Stomach (tissue), 19 donors: ENCODE measurements at places on chromosomes 7 and 10. TPM values are rescaled to one million over a fixed set of nuclear protein-coding genes. Genes with fewer than 3 reads are reported as not detected.

GRCh38 chr10:69769395-69769992 lies 32.2 kb upstream of the COL13A1 start:
- peak overlapping the region; percentile 36 for H3K27ac ChIP-seq
- H3K4me1 ChIP-seq = peaks cover 36% of the 10 kb centered on the region
- H3K4me3 ChIP-seq = no peak overlapping the region
- DNase-seq = peak; percentile 52

GRCh38 chr7:91103363-91103762 lies 160.9 kb upstream of the FZD1 start:
- H3K27me3 ChIP-seq = no peaks in the 10 kb centered on the region
- H3K4me3 ChIP-seq = no peak overlapping the region
- no peaks in the 10 kb centered on the region for H3K4me1 ChIP-seq
- H3K27ac ChIP-seq = no peak overlapping the region
- H3K36me3 ChIP-seq = no peaks in the 10 kb centered on the region

DNA sequence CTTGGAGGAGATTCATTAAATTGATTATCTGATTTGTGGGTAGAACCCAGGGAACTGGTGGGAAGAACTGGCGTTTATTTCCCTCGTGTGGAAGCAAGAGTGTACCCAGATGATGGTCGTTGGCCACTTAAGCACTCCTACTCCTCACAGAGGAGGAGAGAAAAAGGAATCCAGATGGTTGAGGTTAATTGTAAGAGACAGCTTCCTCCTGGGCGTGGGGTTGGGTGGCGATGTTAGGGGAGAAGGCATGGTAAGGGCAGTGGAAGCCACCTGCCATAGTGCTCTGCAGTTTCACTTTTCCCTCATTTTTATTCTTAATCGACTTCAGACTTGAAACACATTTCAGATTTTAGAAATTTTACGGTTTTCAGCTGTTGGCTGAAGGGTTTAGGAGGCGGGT lies 104.1 kb downstream of the DOCK1 start:
- H3K4me3 ChIP-seq = no peak overlapping the region
- DNase-seq = no peak
- H3K27ac ChIP-seq = no peak overlapping the region
- H3K36me3 ChIP-seq = peaks cover 35% of the 10 kb centered on the region

- peaks cover 50% of the 10 kb centered on the region for H3K36me3 ChIP-seq
- no peaks in the 10 kb centered on the region for H3K27me3 ChIP-seq
- no peak for DNase-seq
- H3K4me3 ChIP-seq = no peak overlapping the region
- no peaks in the 10 kb centered on the region for H3K4me1 ChIP-seq
- no peak overlapping the region for H3K27ac ChIP-seq
These were observed 267.2 kb downstream of the DIP2C start for GRCh38 chr10:422241-422640.

DNA sequence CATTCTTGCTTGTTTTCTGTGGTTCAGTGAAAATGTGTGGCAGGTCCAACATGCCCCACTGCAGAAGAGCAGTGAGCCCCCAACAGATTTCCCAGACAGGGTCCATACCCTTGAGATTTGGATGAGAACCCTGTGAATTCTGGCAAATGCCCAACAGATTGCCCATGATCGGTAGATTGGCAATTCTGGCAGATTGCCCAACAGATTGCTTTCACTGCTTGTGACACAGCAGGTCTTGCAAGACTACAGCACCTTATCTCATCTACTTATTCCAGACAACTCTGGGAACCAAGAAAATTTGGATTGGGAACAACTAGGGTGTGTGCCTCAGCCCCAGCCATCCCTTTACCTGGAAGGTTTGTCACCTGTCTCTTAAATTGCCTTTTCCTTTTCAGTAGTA lies 143.7 kb upstream of the COL1A2 start:
- no peaks in the 10 kb centered on the region for H3K36me3 ChIP-seq
- no peak overlapping the region for H3K27ac ChIP-seq
- H3K4me1 ChIP-seq = no peaks in the 10 kb centered on the region
- no peak overlapping the region for H3K4me3 ChIP-seq
- no peak for DNase-seq

DNA sequence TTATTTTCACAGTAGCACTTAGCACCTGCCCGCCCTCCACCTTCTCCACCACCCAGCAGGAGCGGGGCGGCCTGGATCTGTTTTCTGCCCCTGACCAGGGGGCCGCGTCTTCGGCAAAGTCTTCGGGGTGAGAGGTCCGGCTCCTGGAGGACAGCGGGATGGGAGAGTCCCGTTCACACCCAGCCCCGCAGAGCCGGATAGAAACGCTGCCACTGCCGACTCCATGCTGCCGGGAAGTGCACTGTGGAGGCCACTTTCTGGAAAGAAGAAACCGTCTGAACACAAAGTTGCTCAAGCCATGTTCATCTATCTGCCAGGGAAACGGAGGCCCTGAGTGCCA lies 14.5 kb upstream of the ZNF273 start:
- H3K4me1 ChIP-seq = peaks cover 19% of the 10 kb centered on the region
- H3K4me3 ChIP-seq = peak overlapping the region; percentile 67
- peak; percentile 26 for DNase-seq
- peak overlapping the region; percentile 52 for H3K27ac ChIP-seq
- H3K27me3 ChIP-seq = peaks cover 62% of the 10 kb centered on the region
- H3K36me3 ChIP-seq = no peaks in the 10 kb centered on the region

GRCh38 chr10:52213321-52213752 lies 100.7 kb upstream of the DKK1 start:
- DNase-seq = peak; percentile 53
- H3K36me3 ChIP-seq = no peaks in the 10 kb centered on the region
- H3K4me1 ChIP-seq = no peaks in the 10 kb centered on the region
- peak overlapping the region; percentile 41 for H3K27ac ChIP-seq

DNA sequence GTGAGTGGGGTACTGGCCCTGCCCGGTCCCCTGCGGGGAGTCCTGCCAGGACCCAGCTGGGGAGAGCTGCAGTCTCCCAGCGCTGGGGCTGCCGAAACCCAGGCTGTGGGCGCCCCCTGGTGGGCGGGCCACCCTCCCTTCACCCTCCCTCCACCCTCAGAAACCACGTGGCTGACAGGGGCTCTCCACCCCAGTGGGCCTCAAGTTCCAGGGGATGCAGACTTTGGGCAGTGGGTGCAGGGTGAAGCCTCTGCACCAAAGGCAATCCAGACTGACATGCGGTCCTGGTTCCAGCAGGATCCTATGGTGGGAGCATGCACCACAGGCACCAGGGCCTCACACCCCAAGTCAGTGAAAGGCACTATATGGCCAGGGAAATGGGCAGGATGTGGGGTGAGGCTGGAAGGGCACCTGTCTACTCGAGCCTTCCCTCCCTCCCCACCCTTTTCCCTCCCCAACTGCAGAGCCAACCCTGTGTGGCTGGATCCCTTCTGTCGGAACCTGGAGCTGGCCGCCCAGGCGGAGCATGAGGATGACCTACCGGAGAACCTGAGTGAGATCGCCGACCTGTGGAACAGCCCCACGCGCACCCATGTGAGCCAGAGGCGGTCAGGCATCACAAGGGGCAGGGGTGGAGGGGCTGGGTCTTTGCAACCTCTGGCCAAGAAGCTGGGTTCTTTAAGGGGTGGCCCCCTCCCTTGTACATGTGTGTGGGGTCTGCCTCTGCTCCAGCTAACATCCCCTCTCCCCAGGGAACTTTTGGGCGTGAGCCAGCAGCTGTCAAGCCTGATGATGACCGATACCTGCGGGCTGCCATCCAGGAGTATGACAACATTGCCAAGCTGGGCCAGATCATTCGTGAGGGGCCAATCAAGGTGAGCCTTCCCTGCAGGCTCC lies 38.8 kb downstream of the PSAP start:
- peak; percentile 86 for DNase-seq
- H3K27me3 ChIP-seq = no peaks in the 10 kb centered on the region

GRCh38 chr7:121048195-121048594 lies 59.7 kb downstream of the CPED1 start:
- H3K27ac ChIP-seq = no peak overlapping the region
- no peaks in the 10 kb centered on the region for H3K36me3 ChIP-seq
- H3K27me3 ChIP-seq = no peaks in the 10 kb centered on the region
- DNase-seq = no peak

GRCh38 chr7:27661811-27662489 lies 733 bp downstream of the HIBADH start:
- peaks cover 7% of the 10 kb centered on the region for H3K4me1 ChIP-seq
- H3K27me3 ChIP-seq = no peaks in the 10 kb centered on the region
- peak overlapping the region; percentile 94 for H3K4me3 ChIP-seq
- no peaks in the 10 kb centered on the region for H3K36me3 ChIP-seq
- H3K27ac ChIP-seq = peak overlapping the region; percentile 94

GRCh38 chr7:98178321-98178720 lies 32.9 kb upstream of the BHLHA15 start:
- peak; percentile 93 for DNase-seq
- H3K27ac ChIP-seq = peak overlapping the region; percentile 73
- no peak overlapping the region for H3K4me3 ChIP-seq
- peaks cover 23% of the 10 kb centered on the region for H3K36me3 ChIP-seq
- no peaks in the 10 kb centered on the region for H3K27me3 ChIP-seq

DNA sequence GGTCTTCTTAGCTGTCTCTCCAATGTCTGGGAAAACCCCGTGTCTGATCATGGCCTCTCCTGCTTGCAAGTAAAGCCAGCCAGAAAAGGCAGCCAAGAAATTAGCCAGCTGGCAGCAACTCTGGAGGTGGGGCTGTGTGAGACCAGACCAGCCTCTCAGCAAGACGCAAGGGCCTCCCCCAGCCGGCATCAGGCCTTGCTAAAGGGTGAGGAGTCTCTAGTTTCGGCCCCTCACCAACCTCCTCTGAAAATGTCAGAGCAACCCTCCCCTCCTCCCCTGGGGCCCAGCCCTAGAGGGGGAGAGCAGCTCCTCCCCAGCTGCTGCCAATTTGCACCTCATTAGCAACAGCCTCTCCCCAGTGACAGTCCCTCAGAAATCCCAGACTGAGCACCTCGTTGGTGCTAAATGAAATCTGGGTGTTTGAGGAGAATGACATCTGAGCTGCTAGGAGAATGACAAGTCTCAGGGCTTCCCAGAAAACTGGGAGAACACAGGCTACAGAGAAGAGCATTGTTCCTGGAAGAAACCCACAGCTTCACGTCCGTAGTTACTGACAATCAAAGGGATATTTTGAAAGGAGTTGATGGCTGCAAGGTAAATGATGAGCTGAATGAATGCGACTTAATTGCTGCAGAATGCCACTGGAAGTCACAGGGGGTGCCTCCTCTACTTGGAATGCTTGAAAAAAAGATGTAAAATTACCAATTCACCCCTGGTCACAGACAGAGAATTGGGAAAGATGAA lies 25.9 kb downstream of the DGKI start:
- peak; percentile 88 for DNase-seq
- H3K36me3 ChIP-seq = no peaks in the 10 kb centered on the region

- no peaks in the 10 kb centered on the region for H3K4me1 ChIP-seq
- no peaks in the 10 kb centered on the region for H3K27me3 ChIP-seq
- H3K4me3 ChIP-seq = no peak overlapping the region
These were observed 155.9 kb upstream of the EGR2 start for GRCh38 chr10:62972103-62972502.

GRCh38 chr7:11009631-11010030 lies 36.0 kb downstream of the PHF14 start:
- no peak overlapping the region for H3K4me3 ChIP-seq
- H3K27ac ChIP-seq = no peak overlapping the region
- H3K27me3 ChIP-seq = no peaks in the 10 kb centered on the region

GRCh38 chr7:31776616-31777015 lies 89.6 kb downstream of the PPP1R17 start:
- H3K4me3 ChIP-seq = no peak overlapping the region
- H3K27ac ChIP-seq = no peak overlapping the region
- H3K36me3 ChIP-seq = no peaks in the 10 kb centered on the region
- peaks cover 8% of the 10 kb centered on the region for H3K4me1 ChIP-seq

Gene TDRD1
- total RNA-seq = not detected

Gene ZNF239
- not detected for total RNA-seq

Gene FFAR4
- total RNA-seq = 0.18 TPM

Gene WNT2
- total RNA-seq = 1.7 TPM

Gene PLXNA4
- total RNA-seq = 2.0 TPM

Gene HYAL4
- not detected for total RNA-seq

Gene TBRG4
- 79.5 TPM for total RNA-seq

Gene SLC18A3
- not detected for total RNA-seq
